Activated naive CD4-positive, alpha-beta T cell treated with anti-CD3 and anti-CD28 coated beads for 36 hours (primary cell): ENCODE measurements at places on chromosomes 11 and 22. TPM values are rescaled to one million over a fixed set of nuclear protein-coding genes. Genes with fewer than 3 reads are reported as not detected.

DNA sequence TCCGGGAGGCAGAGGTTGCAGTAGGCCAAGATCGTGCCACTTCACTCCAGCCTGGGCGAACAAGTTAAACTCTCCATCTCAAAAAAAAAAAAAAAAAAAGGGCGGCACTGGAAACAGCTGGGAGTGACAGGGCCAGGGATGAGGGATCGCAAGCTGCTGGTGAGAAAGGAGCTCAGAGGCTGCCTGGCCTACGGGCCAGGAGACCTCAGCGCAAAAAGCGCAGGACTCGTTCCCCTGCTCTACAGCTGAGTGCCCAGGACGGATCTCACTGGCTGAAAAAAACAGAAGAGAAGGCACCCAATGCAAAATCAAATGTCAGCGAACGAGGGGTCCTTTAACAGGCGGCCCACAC, 650 bp upstream of the NUP50 start:
- peak; percentile 26 for DNase-seq
- H3K36me3 ChIP-seq: peaks cover 30% of the 10 kb centered on the region
- peak overlapping the region; percentile 74 for H3K27ac ChIP-seq
- peak overlapping the region; percentile 84 for H3K4me3 ChIP-seq
- peaks cover 57% of the 10 kb centered on the region for H3K4me1 ChIP-seq
- H3K27me3 ChIP-seq: no peaks in the 10 kb centered on the region

DNA sequence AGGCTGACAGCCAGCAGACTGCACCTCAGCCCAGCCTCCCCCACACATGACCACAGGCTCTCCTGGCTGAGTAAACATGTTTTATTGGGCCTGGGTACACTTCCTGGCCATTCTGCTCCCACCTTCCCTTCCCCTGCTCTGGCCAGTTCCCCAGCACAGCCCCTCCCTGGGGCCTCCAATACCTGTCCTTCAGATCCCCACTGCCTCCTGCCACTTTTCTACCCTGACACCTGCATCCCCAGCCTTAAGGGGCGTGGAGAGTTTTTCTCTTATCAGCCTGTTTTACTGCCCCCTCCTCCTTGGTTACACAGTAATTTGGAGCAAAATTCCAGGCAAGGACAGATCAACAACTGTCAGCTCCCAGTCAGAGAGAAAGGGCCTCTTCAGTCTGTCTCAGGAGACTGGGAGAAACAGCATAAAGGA, at the start of gene ISX:
Gene ISX, plus strand, starts transcription at position 363 of the 423 bp plus-strand sequence. CDS start 930 bp downstream, outside the sequence.
- DNase-seq: no peak
- no peaks in the 10 kb centered on the region for H3K36me3 ChIP-seq
- H3K27ac ChIP-seq: no peak within 1 kb of the TSS
- H3K27me3 ChIP-seq: no peaks in the 10 kb centered on the region

DNA sequence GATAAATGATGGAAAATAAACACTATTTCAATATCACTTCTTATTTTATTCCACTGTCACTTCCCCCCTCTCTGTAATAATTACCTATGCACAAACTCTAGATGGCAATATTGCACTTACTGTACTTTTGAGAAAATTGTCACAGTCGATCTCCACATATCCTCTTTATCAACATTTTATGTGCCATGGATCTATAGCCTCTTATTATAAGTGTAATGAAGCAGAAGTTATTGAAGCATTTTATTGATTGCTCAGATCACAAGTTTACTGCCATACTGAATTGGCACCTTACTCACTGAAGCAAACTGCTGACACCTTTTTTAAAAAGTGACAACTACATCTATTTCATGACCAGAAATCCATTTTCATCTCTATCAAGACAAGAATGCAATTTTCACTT, 133.4 kb downstream of the DCDC1 start:
- no peak for DNase-seq
- no peaks in the 10 kb centered on the region for H3K4me1 ChIP-seq
- H3K27ac ChIP-seq: no peak overlapping the region
- no peak overlapping the region for H3K4me3 ChIP-seq

The TFIP11 gene
- total RNA-seq: 33.3 TPM

The DDI1 gene
- not detected for total RNA-seq
